Psoas muscle (tissue), 8 donors: ENCODE measurements at places on chromosomes 11 and 22. TPM values are rescaled to one million over a fixed set of nuclear protein-coding genes. Genes with fewer than 3 reads are reported as not detected.

DNA sequence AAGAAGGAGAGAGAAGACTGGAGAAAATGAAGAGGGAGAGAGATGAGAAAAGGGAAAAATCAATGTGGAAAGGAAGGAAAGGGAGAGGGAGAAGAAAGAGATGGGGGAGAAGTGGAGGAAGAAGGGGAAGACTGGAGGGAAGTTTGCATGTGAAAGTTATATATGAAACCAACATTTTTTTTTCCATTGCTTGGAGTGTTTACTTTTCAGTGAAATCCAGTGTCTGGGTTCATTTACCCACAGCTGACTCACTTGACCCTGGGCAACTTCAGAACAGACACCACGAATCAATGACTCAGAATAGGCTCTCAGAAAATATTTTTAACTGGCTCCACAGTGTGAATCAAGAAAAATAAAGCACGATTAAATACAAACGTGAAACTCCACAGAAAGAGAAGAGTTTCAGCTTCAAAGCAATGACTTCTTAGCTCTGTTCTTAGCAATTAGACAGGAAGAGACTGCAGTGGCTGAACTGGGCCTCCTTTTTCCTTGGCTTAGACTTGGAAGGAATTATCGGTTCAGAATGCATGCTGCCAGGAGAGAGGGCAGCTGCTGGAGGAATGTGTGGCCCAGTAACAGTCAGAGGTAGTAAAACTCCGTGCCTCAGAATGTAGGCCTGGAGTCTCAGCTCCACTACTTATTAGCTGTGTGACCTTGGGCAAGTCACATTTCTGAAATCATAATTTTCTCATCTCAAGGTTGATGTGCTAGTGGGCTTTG is 237.5 kb downstream of the MIAT start:
- H3K4me1 ChIP-seq = no peaks in the 10 kb centered on the region
- no peak overlapping the region for H3K4me3 ChIP-seq
- no peaks in the 10 kb centered on the region for H3K36me3 ChIP-seq
- no peak overlapping the region for H3K27ac ChIP-seq
- peaks cover 3% of the 10 kb centered on the region for H3K27me3 ChIP-seq
- no peak for DNase-seq

DNA sequence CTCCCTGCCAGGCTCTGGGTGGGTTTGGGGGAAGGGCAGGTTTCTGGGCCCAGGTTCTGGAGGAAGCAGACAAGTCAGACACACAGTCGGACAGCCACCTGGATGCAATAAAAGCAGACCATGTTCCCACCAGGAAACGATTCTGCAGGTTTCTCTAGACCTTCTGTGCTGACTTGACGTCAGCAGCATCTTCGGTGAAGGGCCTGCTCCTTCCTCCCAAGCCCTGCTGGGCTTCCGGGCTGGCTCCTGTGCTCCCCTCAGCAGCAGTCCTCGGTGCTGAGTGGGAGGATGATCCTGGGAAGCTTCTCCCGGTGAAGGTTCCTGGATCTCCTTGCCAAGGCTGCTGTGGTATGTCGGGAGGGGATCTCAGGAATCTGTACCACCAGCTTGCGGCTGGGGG is 240.0 kb downstream of the GRIK4 start:
- H3K4me1 ChIP-seq = no peaks in the 10 kb centered on the region
- H3K27me3 ChIP-seq = no peaks in the 10 kb centered on the region
- no peak overlapping the region for H3K27ac ChIP-seq
- H3K4me3 ChIP-seq = no peak overlapping the region
- H3K36me3 ChIP-seq = no peaks in the 10 kb centered on the region
- DNase-seq = no peak

The SLCO2B1 gene
- 10.7 TPM for total RNA-seq

The SLC1A2 gene
- 1.5 TPM for total RNA-seq

The AGBL2 gene
- 0.15 TPM for total RNA-seq
